NCI-H1105 (cell line): ENCODE measurements at places on chromosomes 1 and 21.
A peak's percentile ranks its signal among the peaks of the same experiment; 100 is the strongest.

GRCh38 chr1:100530880-100531487 lies 7.0 kb upstream of the GPR88 start:
- DNase-seq: no peak

GRCh38 chr1:47519491-47519890 lies 81.6 kb downstream of the FOXD2 start:
- DNase-seq: no peak

DNA sequence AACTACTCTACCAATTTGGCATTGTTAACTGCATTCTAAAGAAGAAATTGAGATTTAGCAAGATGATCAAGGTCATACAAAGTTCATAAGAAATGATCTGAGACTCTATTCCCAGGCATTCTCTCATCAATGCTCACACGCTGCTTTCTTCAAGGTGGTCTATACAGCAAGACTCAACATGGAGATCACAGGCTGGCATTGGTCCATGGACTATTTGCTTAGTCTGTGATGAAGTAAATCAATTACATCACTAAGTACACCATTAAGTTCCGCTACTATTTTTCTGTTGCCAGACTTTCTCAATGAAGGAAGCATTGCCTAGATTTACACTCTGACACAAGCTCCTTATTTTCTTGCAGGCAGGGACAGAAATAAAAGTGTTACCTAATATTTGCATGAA lies 51.9 kb upstream of the CYP2J2 start:
- no peak for DNase-seq

DNA sequence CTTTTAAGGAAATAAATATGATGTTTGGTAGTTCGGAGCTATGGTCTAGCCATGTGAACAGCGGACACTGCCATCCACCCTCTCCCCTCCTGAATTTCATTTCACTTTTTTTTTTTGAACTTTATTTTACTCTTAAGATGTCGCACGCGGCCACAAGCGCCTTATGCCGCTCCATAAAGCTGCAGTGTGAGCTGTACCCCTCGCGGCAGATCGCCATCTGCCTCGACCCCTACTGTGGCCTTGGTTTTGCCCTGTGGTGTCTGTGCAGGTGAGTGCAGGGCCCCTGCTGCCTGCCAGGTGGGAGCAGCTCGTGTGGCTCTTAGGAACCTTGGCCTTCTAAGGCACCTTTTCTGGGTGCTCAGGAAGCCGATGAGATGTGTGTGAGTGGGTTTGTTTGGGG lies 48.1 kb downstream of the S100B start:
- no peak for DNase-seq

DNA sequence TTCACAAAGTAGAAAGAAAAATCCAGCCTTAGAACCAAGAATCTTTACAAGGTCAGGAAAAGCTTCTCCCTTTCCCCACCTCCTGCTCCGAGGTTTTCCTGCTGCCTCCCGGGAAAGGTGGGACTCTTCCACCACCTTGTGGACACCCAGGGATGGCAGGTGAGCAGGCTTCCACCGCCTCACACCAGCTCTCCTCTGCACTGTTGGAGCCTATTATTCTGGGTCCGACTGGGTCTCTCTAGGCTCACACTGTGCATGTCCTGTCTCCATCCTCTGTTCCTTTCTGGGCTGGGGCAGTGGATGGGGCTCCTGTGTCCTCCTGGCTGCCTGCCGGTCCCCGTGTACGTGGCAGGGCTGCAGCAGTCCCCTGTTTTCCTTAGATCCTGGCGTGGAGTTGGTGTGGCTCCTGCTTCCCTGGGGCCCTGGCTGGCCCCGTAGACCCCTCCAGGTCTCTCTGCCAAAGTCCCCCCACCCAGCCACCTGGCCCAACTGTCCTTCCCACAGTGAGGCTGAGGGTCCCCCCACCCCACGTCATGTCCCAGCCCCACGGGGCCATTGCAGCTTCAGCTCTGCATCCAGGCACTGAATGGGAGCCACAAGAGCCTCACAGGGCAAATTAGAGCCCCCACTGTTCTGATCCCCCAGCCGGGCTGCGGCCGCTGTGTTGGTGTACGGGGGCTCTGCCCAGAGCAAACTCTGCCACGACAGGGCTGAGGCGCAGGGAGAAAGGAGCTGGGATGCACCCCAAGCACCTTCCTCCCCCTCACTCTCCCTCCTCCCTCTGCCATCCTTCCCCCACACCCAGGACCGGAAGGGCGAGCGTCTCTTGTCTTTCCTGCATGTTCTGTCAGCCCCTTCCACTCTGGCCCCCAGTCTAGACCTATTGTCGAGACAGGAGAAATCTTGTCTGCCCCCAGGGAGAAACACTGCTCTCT lies 3.3 kb upstream of the SLC45A1 start:
- DNase-seq: peak; percentile 53

GRCh38 chr1:220527908-220528678 lies at the start of gene MARK1:
Gene MARK1, plus strand, starts transcription at chr1:220528136. Its CDS starts 687 bp downstream, at chr1:220528823.
- DNase-seq: peak; percentile 75

GRCh38 chr1:14848625-14849024 lies 250.1 kb downstream of the KAZN start:
- DNase-seq: no peak

DNA sequence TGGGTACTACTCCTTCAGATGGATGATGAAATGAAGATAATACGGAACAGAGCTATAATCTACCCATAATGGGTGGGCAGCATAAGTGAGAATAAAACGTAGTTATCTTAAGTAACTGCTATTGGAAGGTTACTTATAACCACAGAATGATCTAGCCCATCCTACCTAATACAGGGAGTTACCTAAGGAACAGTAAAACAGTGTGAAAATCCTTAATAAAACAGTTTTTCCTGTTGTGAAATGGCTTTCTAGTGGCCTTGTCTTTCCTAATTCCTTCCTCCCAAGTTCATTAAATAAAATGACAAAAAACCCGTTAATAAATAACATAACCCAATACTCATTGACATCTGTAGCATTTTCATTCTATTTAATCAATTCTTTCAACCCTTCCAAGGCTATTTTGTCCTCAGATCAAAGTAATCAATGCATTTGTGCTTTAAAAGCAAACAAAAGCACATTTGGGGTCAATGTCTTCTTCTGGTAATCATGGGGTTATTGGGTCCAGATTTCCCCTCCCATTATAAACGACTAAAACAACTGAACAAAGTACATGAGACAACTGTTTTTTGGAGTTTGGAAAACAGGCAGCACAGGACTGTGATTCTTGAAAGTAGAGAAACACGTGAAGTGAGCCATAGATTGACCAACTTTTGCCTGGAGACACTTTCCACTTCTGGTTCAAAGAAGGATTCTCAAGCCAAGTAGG lies 42.0 kb downstream of the PAPPA2 start:
- DNase-seq: no peak

DNA sequence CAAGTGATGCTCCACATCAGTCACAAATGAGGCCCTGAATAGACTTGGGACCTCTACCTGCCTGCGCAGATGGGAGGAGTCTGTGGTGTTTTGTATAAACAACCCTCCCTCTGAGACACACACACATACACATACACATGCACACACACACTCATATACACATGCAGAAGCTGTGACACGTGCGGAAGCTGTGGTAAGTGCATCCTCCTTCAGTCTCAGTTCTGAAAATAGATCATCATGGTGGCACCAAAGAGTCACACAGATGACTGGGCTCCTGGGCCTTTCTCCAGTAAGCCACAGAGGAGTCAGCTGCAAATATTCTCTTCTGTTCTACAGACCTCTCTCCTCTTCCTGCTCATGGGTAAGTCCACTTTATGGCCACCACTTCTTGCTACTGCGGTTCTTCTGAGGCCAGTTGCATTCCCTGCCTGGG lies at the start of gene LY9:
TSS of gene LY9 (plus strand) at position 224 of the 433 bp plus-strand sequence. CDS start at position 238, 14 bp downstream.
- no peak for DNase-seq

GRCh38 chr1:84360316-84360715 lies 38.0 kb upstream of the DNASE2B start:
- no peak for DNase-seq

DNA sequence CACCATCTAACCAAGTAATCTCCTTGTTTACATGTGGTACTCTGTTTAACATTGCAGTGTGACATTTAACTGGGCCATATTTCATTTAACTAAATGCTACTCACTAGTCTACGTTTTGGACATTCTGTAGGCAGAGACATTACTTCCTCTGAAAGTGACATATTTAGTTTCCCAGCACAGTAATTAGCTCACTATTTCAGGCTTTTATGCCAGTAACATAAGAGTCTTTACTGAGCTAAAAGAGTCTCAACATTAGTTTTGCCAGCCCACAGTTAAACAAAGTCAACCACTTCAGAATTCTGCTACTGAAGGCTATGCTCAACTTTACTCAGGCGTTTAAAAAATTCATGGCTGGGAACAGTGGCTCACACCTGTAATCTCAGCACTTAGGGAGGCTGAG lies 2.6 kb upstream of the TNFRSF9 start:
- DNase-seq: no peak

- no peak for DNase-seq
These were observed 305.1 kb downstream of the NPHP4 start for GRCh38 chr1:5686925-5687706.

DNA sequence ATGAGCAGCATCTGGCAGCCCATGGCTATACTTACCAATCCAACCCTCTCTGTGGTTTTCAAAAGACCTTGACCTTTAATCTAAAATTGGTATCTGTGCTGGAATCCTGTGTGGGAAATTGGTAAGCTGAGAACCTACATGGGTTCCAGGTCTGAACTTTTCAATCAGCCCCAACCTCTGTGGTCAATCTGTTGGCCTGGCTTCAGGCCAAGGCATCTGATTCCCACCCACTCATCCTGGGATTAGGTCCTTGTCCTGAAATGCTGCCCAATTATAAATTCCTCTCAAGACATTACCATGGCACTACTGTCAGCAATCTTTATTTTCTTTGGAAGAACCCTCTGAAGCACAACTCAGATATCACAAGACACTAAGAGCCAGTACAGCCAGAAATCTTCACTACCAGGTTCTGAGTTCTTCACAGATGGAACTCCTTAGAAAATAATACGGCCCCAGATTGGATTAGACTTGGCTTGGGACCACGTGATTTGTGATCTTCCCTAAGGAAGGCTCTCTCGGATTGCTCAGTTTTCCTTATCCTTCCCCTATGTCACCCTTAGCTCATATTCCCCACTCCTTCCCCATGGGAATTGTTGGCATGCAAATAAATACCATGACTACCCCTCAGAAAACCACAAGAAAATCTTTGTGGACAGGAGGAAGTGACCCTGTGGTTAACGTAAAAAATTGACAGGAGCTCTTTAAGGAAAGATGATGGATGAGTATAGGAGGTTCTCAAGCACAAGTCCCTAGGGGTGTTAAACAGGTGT lies 207.9 kb upstream of the ST6GALNAC5 start:
- DNase-seq: no peak

DNA sequence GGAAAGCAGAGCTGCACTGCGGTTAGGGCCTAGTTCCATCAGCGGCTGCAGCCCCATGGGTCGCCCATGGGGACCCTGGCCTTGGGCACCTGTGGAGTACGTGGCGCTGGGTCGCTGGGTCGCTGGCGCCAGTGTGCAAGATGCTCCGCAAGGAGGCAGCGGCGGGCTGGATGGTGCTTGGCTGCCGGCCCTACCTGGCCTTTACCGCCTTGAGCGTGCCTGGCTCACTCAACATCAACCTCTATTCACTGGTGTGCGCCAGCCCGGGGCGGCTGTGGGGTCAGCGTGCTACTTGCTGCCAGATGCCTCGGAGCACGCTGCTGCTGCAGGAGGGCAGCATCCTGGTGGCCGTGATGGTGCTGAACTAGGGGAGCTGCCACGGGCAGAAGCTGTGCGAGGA lies 85.1 kb upstream of the RHOU start:
- no peak for DNase-seq

- no peak for DNase-seq
These were observed 16.0 kb downstream of the TNFSF4 start for GRCh38 chr1:173191011-173191705.

GRCh38 chr1:183881387-183882131 lies 76.6 kb downstream of the RGL1 start:
- peak; percentile 84 for DNase-seq

GRCh38 chr1:150159550-150159949 lies 9.8 kb downstream of the PLEKHO1 start:
- DNase-seq: no peak

- peak; percentile 99 for DNase-seq
These were observed 187.2 kb downstream of the PCP4 start for GRCh38 chr21:40054403-40054802.

GRCh38 chr1:213154056-213154685 lies 103.1 kb downstream of the RPS6KC1 start:
- DNase-seq: no peak

DNA sequence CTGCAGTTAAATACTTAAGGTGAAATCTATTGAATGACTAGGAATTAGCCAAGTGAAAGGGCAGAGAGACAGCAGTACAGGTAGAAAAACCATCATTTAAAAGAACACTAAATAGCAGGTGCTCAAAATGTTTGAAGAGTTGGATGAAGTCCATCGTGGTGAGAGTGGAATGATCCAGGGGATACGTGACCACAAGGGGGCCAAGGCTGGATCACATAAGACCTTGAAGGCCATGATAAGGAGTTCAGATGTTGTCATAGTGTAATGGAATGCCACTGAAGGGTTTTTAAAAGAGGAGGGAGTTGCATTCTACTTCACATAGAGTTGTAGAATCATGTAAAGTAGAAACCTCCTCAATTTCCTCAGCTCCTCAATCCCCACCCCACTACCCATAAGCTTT lies 34.8 kb upstream of the HOOK1 start:
- DNase-seq: no peak

DNA sequence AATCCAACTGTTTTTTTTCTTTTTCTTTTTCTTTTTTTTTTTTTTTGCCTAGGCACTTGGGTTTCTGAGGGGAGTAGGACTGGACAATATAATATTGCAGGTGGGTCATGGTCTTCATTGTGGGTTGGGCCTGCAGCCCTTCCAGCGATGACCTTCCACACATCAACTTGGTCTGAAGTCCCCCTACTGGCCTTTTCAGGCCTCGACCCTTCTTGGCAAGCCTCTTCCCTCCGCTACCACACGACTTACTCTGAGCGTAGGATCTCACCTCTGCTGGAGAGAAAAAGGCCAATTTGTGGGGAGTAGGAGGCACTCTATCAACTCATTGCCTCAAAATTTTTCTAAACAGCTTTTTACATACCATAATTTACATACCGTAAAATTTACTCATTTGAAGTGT lies 51.1 kb upstream of the GRIK3 start:
- no peak for DNase-seq

GRCh38 chr1:161805399-161806197 lies 39.5 kb downstream of the ATF6 start:
- DNase-seq: no peak

GRCh38 chr1:106700211-106700610 lies 356.3 kb upstream of the PRMT6 start:
- no peak for DNase-seq

- no peak for DNase-seq
These were observed 8.1 kb upstream of the POFUT2 start for GRCh38 chr21:45295576-45296365.

GRCh38 chr1:4275083-4275482 lies 375.0 kb upstream of the C1orf174 start:
- DNase-seq: no peak

- DNase-seq: no peak
These were observed 730 bp downstream of the SLC16A4 start for GRCh38 chr1:110390096-110390495.
